ENCODE measurements at places on chromosomes 6 and 20.

DNA sequence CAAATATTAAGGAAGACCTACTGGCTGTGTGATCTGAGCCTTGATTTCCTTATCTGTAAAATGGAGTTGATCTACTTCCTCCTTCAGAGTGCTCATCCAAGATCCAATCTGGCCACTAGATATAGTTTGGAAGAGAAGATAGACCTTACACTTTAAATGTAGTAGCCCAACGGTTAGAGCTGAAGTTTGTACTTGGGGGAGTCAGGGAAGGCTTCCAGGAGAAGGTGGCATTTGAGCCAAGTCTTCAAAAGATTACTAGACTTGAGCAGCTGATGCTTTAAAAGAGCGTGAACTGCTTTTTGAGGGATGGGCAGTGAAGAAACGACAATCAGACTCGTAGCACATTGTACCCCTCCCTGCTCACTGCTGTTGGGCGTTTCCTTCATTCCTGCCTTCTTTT, 3.6 kb downstream of the LBP start:
- DNase-seq, result no peak

DNA sequence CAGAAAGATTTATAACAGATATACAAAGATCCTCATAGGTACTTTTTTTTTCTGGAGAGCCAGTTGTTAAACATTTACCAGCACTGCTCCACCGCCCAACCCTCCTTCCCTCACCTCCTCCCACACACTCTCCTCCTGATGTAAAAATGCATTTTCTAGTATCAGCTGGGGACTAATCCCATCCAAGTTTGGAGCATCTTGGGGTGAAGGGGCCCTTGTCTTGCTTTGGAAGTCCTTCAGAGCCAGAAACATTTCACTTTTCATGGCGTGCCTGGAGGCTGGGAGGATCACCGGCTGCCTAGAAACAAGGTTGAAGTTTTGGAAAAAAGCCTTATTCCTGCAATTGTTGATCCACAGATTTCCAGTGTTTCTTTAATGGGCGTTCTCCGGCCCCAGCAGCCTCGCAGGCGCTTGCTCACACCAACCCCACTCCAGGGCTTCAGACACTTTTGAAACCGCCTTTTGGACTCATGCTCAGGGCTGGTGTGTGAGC, 165.1 kb upstream of the AFDN start:
- no peak for DNase-seq

DNA sequence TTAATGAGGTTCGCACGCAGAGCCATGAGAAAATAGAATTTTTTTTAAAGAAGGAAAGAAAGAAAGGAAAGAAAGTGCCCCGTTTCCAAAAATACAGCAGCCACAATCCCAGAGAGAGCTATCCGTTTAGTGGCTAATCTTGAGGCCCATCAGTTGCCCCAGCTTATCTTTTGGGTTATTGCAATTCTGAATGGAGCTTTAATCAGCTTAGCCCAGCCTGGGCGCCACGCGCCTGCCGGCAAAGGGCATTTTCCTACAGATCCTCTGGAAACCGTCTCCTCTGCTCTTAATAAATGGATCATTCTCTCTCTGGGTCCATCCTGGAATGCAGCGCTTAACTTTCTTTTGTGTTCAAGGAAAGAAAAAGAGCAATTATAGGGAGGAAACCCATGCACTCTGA, 413.3 kb downstream of the MAFB start:
- DNase-seq, result no peak

DNA sequence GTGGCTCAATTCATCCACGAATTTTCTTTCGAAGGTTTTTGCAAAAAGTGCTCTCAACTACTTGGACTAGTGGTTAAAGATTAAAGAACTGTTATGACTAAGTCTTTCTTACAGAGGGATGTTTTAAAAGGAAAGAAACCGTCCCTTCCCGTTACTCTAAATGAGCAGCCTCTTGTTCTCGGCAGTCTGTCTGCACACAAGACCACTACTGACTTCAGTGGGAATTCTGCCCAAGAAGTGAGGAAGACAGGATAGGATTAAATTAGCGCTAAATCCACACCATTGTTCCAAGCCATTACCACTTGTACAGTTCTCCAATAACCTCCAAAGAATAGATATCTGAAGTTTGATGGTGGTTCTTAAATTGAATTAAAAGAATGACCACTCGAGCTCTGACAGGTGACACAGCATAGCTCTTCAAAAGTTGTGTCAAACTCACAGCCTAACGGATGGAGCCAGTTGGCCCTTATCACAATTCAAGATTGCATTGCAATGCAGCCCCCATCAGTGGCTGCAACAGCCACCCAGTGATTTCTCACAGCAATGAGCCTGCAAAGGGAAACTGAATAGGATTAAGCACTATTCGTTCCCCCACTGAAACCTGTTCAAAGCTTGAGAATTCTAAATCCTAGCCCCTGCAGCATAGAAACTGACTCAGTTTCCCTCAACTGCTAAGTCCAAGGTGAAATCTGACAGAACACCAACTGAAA, 1.8 kb downstream of the EPB41L2 start:
- peak; percentile 52 for DNase-seq
